ENCODE measurements at places on chromosomes 6 and 20. TPM values are rescaled to one million over a fixed set of nuclear protein-coding genes. Genes with fewer than 3 reads are reported as not detected.

- H3K36me3 ChIP-seq = no peaks in the 10 kb centered on the region
- H3K27me3 ChIP-seq = no peaks in the 10 kb centered on the region
- no peak overlapping the region for H3K4me3 ChIP-seq
- H3K4me1 ChIP-seq = no peaks in the 10 kb centered on the region
- DNase-seq = no peak
Observed at GRCh38 chr6:134920422-134920821, 29.5 kb downstream of the ALDH8A1 start.

DNA sequence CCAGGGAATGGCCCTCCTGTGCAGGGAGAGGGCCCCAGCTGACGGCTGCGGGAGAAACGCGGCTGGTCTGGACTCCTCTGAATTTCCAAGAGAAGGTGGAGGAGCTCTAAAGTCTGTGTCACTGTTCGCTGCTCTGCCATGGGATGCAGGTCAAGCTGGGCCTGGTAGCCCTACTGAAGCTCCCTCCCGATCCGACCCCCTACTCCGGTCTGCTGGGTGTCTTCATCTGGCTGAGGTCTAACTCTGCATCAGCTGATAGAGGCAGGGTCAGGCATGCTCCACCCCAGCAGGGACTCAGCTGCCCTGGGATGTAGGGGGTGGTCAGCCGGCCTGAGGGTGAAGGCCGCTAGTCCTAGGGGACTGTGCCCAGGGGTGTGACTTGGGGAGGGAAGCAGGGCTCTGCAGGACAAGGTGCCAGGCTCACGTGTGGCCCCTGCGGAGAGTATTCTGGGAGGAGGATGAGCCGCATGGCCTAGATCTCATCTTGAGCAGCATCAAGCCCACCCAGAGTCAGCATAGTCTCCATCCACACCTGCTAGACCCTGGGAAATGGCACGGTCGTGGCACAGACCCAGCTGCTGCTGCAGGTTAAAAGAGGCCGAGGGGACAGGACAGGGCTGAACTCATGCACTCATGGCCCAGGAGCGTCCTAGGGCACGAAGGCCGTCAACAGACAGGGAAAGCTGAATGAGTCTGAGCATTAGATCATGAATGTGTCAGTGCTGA lies 1.4 kb downstream of the CST3 start:
- H3K27me3 ChIP-seq = no peaks in the 10 kb centered on the region
- H3K4me1 ChIP-seq = peaks cover 34% of the 10 kb centered on the region
- peak overlapping the region; percentile 74 for H3K4me3 ChIP-seq
- H3K36me3 ChIP-seq = peaks cover 13% of the 10 kb centered on the region

DNA sequence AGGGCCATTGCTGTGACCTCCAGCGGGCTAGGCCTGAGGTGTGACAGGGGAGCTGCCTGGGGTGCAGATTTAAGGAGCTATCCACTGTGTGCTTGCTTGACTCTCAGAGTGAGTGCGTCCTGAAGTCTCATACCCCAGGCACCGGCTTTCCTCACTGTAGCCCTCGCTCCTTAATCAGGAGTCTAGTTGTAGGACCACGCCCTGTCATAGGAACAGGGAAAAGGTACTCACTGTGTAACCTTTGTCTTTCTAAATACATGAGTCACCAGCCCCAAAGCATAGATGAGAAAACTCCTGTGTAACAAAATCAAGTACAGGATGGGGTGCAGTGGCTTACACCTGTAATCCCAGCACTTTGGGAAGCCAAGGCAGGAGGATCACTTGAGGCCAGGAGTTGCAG lies 141.7 kb downstream of the TMEM242 start:
- no peaks in the 10 kb centered on the region for H3K27me3 ChIP-seq
- H3K4me3 ChIP-seq = no peak overlapping the region
- H3K27ac ChIP-seq = peak overlapping the region; percentile 21
- peaks cover 15% of the 10 kb centered on the region for H3K36me3 ChIP-seq
- H3K4me1 ChIP-seq = peaks cover 19% of the 10 kb centered on the region

GRCh38 chr6:44732243-44732642 lies 344.7 kb downstream of the CDC5L start:
- no peaks in the 10 kb centered on the region for H3K27me3 ChIP-seq
- no peaks in the 10 kb centered on the region for H3K4me1 ChIP-seq
- no peak overlapping the region for H3K4me3 ChIP-seq
- H3K27ac ChIP-seq = no peak overlapping the region

DNA sequence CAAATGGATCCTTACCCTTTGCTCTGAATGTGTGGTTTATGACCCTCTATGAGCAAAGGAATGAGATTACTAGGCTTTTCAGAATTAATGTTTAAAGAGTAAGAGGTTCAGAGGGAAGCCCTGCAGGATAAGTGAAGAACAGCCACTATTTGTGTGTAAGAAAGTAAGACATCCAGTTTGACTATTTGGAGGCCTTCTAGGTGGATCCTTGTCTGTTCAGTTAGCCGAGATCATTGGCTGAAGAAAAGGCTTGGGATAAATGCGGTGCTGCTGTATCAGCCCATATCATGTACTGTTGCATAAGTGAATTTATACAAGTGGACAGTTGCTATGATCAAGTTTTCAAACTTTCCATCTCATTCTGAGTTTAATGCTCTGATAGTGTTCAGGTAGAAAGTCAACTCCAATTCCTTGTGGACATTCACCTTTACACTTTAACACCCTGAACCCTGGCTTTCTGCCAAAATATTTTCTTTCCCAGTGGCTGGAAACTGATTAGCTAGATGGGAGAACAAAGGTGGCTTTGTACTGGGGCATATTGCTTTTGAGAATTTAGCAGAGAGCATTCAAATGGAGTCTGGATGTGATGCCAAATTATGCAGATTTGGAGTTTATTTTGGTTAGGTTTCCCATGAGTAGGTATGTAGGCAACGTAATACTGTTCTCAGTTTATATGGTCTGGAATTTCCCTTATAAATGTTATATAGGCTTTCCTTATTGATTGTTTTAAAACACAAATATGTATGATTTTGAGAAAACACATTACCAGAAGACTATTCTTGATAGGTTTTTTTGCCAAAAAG lies 15.0 kb downstream of the PARD6B start:
- H3K4me3 ChIP-seq = no peak overlapping the region
- H3K27ac ChIP-seq = peak overlapping the region; percentile 1
- peaks cover 8% of the 10 kb centered on the region for H3K36me3 ChIP-seq
- DNase-seq = no peak

DNA sequence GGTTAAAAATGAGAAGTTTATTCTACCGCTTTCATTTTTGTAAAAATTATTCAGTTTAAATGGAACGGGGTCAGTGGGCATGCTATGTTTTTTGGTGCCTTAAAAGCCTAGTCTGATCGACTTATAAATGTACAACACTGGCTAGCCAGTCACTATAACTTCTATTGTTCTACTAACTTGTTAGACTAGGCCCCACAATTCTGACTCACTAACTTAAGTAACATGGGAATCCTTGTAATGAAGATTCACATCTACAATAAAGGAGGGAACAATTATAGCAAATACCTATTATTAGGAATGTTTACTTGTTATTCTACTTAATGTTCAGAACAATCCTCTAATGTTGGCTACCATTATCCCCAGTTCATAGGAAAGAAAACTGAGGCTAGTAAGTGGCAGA lies 28.5 kb downstream of the REPS1 start:
- peaks cover 24% of the 10 kb centered on the region for H3K4me1 ChIP-seq
- H3K4me3 ChIP-seq = no peak overlapping the region
- DNase-seq = no peak
- peak overlapping the region; percentile 65 for H3K27ac ChIP-seq
- H3K36me3 ChIP-seq = no peaks in the 10 kb centered on the region
- H3K27me3 ChIP-seq = no peaks in the 10 kb centered on the region

DNA sequence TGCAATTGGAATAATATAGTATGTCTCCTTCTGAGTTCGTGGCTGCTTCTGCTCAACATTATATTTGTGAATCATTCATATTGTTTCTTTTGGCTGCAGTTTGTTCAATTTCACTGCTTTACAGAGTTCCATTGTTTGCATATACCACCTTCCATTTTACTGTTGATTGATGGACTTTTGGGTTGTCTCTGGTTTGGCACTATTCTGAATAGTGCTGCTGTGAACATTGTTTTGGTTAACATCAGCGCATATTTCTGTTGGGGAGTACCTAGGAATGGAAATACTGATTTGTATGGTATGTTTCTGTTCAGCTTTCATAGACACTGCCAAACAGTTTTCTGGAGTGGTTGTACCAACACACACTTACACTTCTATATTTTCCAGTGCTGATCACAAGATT lies 46.9 kb downstream of the UST start:
- H3K27ac ChIP-seq = no peak overlapping the region
- no peak overlapping the region for H3K4me3 ChIP-seq
- no peaks in the 10 kb centered on the region for H3K27me3 ChIP-seq
- H3K4me1 ChIP-seq = peaks cover 7% of the 10 kb centered on the region
- DNase-seq = no peak

DNA sequence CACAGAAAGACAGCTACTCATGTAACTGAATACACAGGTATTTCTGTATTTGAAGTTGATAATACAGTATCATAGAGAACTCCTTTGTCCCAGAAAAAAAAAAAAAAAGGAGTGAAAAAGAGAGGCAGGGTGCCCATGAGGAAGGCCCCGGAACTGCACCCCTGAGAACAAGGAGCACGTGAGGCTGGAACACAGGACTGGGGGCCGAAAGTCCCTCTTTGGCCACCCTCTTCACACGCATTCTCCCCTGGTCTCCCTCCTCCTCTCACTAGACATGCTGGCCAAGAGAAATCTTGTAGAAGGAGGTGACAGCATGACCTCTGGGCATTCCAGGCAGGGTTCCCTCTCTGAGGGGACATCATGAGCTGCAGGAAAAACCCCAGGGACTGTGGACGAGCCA lies 62.7 kb upstream of the TRAF3IP2 start:
- H3K27ac ChIP-seq = no peak overlapping the region
- no peaks in the 10 kb centered on the region for H3K36me3 ChIP-seq
- H3K4me1 ChIP-seq = no peaks in the 10 kb centered on the region
- H3K27me3 ChIP-seq = no peaks in the 10 kb centered on the region
- no peak for DNase-seq

- no peak within 1 kb of the TSS for H3K27ac ChIP-seq
- H3K4me3 ChIP-seq = peak within 1 kb of the TSS; percentile 81
- no peaks in the 10 kb centered on the region for H3K36me3 ChIP-seq
- H3K27me3 ChIP-seq = peaks cover 16% of the 10 kb centered on the region
- no peak for DNase-seq
- H3K4me1 ChIP-seq = peaks cover 12% of the 10 kb centered on the region
Observed at GRCh38 chr6:36387440-36388303, at the start of gene ETV7. TSS of gene ETV7 (minus strand) at chr6:36387669. CDS start at chr6:36387541, 128 bp downstream.

GRCh38 chr6:37239950-37240713 lies 17.4 kb upstream of the TBC1D22B start:
- H3K27me3 ChIP-seq = no peaks in the 10 kb centered on the region
- peak overlapping the region; percentile 81 for H3K27ac ChIP-seq
- peaks cover 53% of the 10 kb centered on the region for H3K4me1 ChIP-seq
- peak; percentile 75 for DNase-seq

GRCh38 chr20:3797592-3798372 lies 1.7 kb downstream of the CDC25B start:
- H3K4me1 ChIP-seq = peaks cover 51% of the 10 kb centered on the region
- peak overlapping the region; percentile 90 for H3K4me3 ChIP-seq
- H3K27me3 ChIP-seq = no peaks in the 10 kb centered on the region
- no peak for DNase-seq
- peaks cover 46% of the 10 kb centered on the region for H3K36me3 ChIP-seq
- H3K27ac ChIP-seq = peak overlapping the region; percentile 84

DNA sequence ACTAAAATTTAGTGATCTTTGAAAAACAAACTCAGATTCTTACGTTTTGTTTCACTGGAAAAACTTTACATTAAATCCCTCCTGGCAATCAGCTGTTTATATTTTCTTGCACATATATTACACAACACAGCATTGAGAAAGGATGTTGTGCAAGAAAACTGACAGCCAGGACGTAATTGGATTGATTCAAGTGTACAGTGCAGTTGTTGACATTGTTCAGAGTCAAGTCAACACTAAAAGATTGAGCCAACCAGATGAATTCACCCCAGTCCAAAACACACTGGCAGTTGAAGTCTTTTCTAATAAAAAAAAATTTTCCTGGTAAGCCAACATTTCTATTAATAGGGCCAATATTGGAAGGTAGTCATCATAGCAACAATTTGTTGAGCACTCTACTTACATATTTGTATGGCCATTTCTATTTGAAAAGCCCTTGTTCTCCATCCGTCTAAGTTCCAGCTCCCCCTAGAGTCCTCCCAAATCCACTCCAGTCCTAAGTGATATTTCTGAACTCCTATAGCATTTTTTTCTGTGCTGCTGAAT lies 20.9 kb upstream of the VNN1 start:
- H3K4me3 ChIP-seq = no peak overlapping the region
- H3K27me3 ChIP-seq = no peaks in the 10 kb centered on the region
- no peak overlapping the region for H3K27ac ChIP-seq
- DNase-seq = no peak
- H3K36me3 ChIP-seq = no peaks in the 10 kb centered on the region

DNA sequence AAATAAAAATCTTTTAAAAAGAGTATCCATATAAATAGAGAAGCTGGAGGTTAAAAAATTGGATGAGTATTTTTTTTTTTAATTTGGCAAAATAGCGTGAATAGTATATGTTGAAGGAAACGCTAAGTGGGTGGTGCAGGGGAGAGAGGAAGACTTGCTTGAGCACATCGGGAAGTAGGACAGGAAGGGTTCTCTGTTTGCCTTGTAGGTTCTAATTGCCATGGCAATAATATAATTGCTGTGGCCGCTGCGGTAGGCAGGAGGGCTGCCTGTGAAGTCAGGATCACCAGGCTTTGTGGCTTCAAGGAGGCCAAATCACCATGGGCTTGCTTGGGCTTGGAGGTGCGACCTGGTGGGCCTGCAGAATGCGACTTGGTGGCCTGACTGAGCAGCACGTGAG lies 35.1 kb downstream of the IGF2R start:
- no peak overlapping the region for H3K27ac ChIP-seq
- no peak overlapping the region for H3K4me3 ChIP-seq
- H3K36me3 ChIP-seq = peaks cover 11% of the 10 kb centered on the region

WFDC12 gene
- polyA plus RNA-seq = 1.8 TPM

NHSL1 gene
- 28.1 TPM for polyA plus RNA-seq

LPIN3 gene
- 32.4 TPM for polyA plus RNA-seq

CRISP2 gene
- not detected for polyA plus RNA-seq

FILIP1 gene
- not detected for polyA plus RNA-seq

CTAGE9 gene
- polyA plus RNA-seq = not detected
